ENCODE measurements at places on chromosomes 13 and 19.

GRCh38 chr19:4744451-4745174, 21.0 kb upstream of the DPP9 start:
- DNase-seq: no peak

DNA sequence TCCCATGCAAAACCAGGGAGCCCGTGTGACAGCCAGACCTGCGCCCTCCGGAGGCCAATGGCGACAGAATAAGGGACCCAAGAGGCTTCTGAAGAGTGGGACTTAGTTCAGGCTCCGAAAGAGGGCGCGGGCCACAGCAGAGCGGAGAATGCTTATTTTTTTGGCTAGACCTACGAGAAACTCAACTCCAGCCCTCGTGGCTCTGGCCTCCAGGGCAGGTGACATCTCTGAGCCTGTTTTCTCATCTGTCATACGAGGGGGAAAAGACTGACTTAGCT, 23.0 kb downstream of the DPP9 start:
- DNase-seq: no peak

- no peak for DNase-seq
Measured at GRCh38 chr13:98796798-98797197, 44.3 kb upstream of the SLC15A1 start.

DNA sequence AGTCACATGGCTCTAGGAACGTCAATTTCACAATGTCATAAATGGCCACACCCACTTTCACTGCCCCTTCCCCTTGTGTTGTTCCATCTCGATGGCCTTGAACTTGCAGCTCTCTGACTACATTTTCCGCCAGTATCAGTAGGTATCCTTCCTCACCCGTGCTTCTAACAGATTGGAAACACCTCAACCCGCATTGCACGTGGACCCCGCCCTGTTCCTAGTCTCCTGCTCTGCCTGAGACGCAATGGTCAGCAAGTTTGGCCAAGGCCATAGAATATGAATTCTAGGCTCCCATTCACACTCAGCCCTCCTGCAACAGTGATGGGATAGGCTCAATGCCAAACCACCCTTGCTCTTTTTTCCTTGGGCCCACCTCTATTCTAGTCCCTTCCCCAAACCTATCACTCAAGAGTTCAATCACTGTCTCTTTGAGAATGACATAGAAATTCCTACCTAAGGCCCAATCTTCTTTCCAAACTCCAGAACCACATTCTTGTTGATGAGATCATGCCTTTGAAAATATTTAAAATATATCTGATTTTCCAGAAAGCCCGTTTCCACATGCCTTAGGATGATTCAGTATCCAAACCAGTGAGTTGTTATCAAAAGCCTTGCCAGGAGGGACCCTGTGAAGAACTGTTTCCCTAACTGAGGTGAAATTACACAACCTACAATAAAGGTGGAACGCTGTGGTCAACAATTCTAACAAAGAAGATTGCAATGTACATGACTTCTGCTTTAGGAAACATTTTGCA, 334.6 kb downstream of the MYO16 start:
- DNase-seq: no peak
